ENCODE measurements at places on chromosomes 11 and 22.

DNA sequence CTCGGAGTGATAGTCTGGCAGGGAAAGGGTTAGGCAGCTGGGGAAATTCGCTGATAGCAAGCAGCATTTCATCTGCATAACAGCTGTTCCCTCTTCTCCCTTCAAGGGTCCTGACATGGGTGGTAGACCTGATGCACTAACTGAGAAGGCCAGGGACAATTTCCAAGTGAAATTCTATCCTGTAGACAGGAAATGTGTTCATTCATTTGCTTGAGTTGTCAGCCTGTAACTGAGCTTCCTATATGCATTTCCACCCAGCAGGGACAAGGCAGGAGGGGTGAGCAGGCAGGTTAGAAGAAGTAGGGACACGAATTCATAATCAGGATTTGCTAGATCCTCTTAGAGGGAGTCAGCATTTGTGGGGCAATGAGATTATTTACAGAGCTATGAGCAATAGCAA lies 154.3 kb upstream of the NCAM1 start:
- no peak for DNase-seq

GRCh38 chr11:105489446-105489845 lies 120.4 kb upstream of the GRIA4 start:
- no peak for DNase-seq

DNA sequence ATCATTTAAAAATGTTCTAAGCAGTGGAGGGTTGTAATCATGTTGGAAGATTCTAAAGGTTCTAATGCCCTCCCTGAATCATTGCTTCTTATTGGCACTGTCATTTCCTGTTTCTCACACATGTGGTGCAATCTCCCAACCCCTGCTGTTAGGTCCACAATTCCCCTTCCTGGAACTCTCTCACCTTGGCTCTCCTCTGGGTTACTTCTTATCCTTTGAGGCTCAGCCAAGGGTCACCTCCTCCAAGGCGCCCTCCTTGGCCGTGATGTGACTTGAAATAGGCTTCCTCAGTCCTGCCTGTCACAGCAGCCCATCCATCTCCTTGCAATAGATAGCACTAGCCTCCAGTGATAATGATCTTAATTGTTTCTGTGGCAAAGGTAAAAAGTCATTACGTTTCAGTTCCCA lies 149.8 kb downstream of the TTC17 start:
- DNase-seq = no peak

DNA sequence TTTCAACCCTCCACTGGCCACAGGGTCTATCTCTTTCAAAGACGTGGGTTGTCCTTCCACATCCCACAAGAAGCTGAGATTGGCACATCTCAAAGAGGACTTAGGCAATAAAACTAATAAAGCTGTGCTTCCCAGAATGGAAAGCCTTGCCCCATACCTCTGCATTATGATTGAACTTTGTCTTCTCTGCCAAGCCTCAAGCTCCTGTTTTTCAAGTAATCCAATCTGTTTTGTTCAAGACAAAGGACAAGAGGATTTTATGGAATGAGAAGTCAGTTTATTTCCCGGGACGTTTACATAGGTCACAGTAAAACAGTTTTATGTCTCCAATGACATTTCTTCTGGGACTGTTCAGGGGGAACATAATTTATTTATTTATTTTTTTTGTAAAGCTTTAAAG lies 108.4 kb downstream of the GALNT18 start:
- no peak for DNase-seq

- DNase-seq = no peak
These were observed 44.7 kb downstream of the ABTB2 start for GRCh38 chr11:34313099-34313517.

DNA sequence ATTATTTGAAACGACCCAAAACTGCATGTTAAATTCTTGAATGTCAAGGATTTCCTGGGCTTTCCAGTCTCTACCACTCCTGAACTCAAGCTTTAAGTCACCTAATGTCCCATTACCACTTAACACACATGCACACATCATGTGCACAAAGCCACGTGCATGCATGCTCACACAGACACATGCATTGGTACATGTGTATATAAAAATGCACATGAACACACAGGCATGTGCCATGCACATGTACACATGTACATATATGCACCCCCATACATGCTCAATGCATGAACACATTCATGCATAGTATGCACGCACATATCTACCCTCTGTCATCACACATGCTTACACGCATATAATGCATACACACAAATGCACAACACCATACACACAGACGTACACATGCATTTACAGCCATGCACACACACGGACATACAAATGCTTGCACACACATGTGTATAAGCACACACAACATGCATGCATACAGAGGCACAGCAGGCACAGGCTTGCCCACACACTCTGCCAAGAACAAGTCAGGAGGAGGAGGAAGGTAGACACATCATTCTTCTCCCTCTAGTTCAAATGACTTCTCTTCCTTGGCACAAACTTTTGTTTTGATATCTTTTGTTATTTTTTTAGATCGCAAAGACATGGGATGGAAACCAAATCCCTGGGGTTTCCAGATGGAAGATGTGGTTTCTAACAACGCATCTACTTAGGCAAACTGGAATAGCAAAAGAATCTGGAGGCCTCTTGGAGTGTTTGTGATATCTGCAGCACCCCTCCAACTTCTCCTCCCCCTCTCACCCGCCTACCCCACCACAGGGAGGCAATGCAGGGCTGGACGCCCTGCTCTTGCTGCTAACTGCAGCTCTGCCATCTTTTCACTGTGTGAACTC lies 24.6 kb downstream of the RASD2 start:
- no peak for DNase-seq

- DNase-seq = no peak
These were observed 14.6 kb upstream of the NRGN start for GRCh38 chr11:124724979-124725718.

GRCh38 chr22:47060718-47061117 lies 298.3 kb downstream of the TBC1D22A start:
- DNase-seq = no peak

- no peak for DNase-seq
These were observed 53.4 kb upstream of the PARVG start for GRCh38 chr22:44127356-44127755.

DNA sequence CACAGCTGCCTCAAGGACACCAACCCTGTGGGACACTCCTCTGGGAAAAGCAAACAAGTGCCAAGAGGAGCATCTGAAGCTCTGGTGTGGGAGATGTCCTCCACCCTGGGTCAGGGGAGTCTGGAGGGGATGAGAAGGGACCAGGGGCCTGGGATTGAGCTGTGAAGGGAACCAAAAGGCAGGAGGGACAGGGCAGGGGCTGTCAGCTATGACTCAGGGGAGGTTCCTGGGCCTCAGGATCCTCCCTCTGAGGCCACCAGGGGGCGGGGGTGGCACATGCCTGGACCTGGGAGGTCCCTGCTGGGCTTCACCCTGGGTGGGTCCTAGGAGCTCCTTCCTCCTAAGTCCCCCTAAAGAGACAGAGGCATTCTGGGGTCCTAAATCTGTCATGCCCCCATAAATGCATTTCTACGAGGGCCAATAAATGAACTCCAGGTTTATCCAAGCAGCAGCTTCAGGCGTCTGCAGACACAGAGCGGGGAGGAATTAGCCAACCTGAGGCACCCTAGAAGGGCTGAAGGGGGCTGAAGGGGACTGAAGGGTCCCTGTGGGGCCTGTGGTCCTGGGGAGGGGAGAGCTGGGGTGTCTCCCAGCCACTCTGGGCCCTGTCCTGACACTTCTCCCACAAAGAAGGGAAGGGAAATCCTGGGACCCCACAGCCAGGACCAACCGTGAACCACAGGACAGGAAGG lies 31.9 kb upstream of the IGLL5 start:
- no peak for DNase-seq

DNA sequence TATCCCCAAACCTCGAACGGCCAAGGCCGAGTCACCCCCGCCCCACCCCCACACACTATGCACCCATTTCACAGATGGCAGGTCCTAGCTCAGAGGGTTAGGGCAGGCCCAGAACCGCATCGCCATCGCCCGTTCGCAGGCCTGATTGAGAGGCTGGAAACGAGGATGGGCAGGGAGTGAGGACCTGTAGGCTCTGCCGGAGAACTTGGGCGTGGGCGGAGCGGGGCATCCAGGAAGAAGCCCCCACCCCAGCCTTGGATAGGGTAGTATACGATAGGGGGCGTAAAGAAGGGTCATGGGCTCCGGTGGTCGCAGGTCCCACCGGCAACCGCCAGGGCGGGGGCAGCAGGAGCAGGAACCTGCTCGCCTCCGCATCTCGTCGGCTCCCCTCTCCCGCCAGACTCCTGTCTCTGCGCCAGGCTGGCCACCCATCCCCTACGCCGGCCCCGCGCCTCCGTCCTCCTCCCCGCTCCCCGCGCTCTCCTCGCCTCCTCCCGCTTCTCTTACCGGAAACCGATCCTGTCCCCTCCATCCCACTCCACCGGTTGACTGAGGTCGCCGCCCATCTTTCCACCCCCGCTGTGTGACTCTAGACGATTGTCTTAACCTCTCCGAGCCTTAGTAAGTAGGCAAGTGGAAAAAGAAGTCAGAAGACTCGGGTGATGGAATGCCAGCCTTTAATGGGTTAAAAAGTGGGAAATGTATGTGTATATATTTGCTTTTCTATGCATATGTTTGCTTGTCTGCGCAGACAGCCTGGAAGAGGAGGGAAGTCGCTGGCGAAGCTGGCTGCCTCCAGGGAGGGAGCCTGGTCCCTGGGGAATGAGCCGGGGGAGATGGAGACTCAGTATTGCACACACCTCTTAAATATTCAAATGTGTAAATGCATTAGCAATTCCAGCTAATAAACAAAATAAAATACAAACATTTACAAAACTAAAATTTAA lies 52.8 kb downstream of the CYTH4 start:
- no peak for DNase-seq

GRCh38 chr11:93741882-93742226 lies 382 bp downstream of the C11orf54 start:
- no peak for DNase-seq

GRCh38 chr11:2390725-2391151 lies 9.8 kb upstream of the TSSC4 start:
- DNase-seq = no peak

GRCh38 chr11:122803306-122803705 lies 35.0 kb upstream of the CRTAM start:
- DNase-seq = no peak

- no peak for DNase-seq
These were observed 138.9 kb downstream of the LUZP2 start for GRCh38 chr11:24635588-24636290.

DNA sequence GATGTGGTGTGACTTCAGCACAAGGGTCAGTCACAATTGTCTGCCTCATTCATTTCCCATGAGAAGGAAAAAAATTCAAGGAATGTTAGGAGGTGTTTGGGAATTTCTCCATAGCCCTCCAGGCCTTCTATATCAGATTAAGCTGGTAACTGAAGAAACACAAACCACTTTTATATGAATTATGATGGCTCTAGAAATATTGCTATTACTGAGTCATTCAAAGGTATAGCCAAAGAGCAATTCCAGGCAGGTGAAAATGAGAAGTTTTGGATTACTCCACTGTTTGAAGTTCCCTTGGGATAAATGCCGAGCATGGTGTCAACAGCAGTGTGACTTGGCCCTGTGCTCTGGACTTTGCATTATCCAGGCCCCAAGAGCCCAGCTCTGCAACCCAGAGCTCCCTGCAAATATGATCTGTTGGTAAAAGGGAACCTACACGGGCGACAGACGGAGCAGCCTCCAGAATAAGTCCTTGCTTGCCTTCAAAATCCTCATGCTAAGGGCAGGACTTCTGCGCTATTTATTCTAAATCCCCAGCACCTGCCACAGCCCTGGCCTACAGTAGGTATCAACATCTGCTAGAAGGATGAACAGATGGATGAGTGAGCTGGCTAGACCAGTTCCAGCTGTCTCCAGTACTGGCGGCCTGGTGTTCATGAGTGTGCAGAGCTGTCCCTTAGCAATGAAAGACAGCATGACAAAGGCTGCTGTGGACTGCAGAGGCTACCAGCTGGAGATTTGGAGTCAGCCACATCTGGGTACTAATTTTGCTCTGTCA lies 67.5 kb upstream of the ZBED5 start:
- no peak for DNase-seq

DNA sequence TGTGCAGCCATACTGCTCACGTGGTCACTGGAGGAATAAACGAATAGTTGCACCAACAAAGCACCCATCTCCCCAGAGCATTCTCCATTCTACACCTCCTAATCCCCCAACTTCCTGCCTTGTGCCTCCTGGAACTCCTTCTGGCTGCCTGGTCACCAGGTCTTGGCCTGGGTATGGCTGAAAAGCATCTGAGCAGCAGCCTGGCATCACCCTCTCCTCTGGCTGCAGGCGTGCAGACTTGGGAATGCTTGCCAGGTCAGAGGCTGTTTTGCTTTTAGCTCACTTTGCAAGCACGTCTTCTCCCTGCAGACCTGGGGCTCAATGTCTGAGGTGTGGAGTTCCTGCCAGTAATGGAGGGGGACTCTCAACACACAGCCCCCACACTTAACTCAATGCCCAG lies 33.3 kb upstream of the KCNJ11 start:
- no peak for DNase-seq

GRCh38 chr22:17229991-17230630 lies 10.9 kb upstream of the ADA2 start:
- no peak for DNase-seq

GRCh38 chr11:114271316-114271715 lies 24.9 kb upstream of the NNMT start:
- no peak for DNase-seq

- DNase-seq = no peak
These were observed 5.2 kb upstream of the ADORA2A start for GRCh38 chr22:24422102-24422665.

DNA sequence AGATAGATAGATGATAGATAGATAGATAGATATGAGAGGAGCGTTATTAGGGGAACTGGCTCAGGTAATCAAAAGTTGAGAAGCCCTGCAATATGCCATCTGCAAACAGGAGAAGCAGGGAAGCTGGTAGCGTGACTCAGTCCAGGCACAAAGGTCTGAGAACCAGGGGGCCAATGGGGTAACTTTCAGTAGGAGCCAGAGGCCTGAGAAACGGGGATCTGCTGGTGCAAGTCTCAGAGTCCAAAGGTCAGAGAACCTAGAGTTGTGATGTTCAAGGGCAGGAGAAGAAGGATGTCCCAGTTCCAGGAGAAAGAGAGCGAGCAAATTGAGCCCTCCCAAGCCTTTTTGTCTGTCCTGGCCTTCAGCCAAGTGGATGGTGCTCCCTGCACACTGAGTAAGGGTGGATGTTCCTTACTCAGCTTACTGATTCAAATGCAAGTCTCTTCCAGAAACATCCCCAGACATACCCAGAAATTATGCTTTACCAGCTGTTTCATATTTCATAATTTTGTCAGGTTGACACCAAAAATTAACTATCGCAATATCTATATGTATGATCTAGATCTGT lies 87.8 kb upstream of the SLC22A12 start:
- no peak for DNase-seq
